Urinary bladder (tissue), 4 donors: ENCODE measurements at places on chromosomes 3 and 15. TPM values are rescaled to one million over a fixed set of nuclear protein-coding genes. Genes with fewer than 3 reads are reported as not detected.

- no peak for DNase-seq
Observed at GRCh38 chr3:45608885-45609284, 14.3 kb downstream of the LIMD1 start.

ANKRD63 gene
- not detected for total RNA-seq

DNA sequence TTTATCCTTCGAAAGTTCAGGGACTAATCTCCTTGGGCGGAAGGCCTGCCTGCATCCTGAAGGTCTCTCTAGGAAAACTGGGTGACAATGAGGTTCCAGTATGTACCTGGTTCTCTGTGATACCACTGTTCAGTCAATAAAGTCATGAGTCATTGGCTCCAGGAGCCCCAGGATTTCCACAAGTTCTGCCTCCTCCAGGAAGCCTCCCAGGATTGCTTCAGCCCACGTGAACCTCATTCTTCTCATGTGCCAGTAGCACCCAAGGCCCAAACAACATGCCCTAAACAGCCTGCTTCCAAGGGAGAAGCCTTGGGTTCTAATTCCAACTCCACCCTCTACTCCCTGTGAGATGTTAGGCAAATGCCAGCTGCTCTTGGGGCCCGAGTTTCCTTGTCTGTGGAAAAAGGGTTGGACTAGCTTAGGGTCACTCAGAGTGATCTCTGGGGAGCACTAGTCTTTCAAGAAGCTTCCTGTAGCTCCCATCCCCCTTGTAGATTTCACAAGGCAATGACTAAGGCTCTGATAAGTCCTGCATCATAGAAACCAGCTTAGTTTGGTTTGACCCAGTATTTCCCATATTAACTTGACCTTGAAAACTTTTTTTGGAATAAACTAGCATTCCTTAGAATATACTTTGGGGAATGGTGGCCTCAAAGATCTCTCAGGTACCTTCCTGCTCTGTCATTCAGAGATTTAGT is 118.3 kb upstream of the ATP2B2 start:
- no peak for DNase-seq

DNA sequence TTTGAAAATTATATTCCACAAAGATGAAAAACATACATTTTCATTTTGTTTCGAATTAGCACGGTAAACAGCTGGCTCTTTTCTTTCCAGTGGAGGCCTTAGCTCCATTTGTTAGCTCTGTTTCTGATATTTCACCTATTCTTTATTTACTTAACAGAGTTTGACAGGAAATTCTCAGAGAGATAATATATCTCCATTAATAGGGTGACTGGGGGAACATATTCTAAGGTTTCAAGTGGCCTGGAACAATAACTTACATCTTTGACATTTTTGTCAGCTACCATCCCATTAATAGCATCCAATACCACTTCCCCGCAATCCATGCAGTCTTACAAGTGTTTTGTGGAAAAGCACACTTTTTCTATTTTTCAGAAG is 577.6 kb upstream of the MDFIC2 start:
- DNase-seq, result no peak

DNA sequence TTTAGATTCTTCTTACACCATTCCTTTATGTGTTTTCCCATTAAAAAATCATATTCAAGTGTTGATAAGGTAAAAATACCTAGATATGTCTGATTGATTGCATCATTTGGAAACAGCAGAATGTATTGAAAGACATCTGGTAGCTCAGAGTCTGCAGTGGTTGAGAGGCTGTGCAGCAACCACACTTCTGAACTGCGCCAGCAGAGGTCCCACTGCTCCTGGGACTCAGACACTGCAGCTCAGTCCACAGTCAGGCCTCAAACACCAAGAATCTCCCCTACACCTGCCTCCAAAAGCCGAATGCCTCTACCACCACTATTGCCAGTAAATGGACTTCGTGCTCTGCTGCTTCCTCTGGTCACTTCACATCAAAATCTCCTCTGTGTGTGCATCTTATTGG is 176.9 kb upstream of the LMCD1 start:
- no peak for DNase-seq

DNA sequence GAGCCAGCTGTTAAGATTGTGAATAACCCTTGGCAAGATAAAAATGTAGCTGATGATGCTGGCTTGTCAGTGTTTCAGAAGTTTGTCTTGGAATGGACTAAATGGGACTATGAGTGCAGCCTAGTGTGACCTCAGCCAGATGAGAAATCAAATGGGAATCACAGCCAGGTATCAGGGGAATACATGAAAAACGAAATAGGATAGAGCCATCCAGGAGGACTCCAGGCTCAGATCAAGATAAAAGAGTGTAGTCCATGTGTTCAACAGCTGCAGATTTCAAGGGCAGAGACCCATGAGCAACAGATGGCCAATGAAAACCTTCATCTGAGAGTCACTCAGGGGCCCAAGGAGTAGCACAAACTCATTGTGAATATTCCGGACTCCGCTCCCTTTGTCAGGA is 1080.9 kb upstream of the CADM2 start:
- no peak for DNase-seq

- DNase-seq, result no peak
Observed at GRCh38 chr3:52136513-52136912, 17.7 kb downstream of the POC1A start.

- no peak for DNase-seq
Observed at GRCh38 chr15:63896336-63897115, 62.8 kb upstream of the HERC1 start.

- DNase-seq, result no peak
Observed at GRCh38 chr3:41418961-41419691, 219.8 kb downstream of the CTNNB1 start.

SRGAP3 gene
- total RNA-seq, result 21.4 TPM
